ENCODE measurements at places on chromosomes 1 and 21. TPM values are rescaled to one million over a fixed set of nuclear protein-coding genes. Genes with fewer than 3 reads are reported as not detected.
A peak's percentile ranks its signal among the peaks of the same experiment; 100 is the strongest.

GRCh38 chr1:24849672-24850295 is 80.3 kb downstream of the RUNX3 start:
- H3K36me3 ChIP-seq = no peaks in the 10 kb centered on the region
- H3K4me3 ChIP-seq = peak overlapping the region; percentile 7
- peaks cover 7% of the 10 kb centered on the region for H3K4me1 ChIP-seq
- no peak overlapping the region for H3K27ac ChIP-seq

DNA sequence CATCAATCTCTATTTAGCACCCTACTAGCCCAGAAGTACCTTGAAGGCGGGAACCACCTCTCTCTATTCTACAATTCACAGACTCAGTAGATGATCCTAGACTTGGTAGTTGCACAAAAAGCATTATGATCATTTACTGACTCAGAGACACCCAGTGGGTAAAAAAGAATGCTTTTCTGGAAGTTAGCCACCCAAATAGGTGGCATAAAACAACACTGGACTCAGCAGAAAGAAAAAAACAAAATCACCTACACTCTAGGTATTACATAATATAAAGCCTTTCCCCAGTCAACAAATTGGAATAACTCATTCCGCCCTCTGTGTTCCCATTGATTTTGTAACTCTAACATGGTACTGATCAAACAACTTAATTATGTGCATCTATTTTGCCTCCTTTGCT is 126.3 kb downstream of the PTPN14 start:
- no peak overlapping the region for H3K4me3 ChIP-seq
- H3K27ac ChIP-seq = peak overlapping the region; percentile 41
- H3K4me1 ChIP-seq = peaks cover 26% of the 10 kb centered on the region
- H3K36me3 ChIP-seq = no peaks in the 10 kb centered on the region
- no peak for DNase-seq

RNU1-1 gene
- total RNA-seq = 1,341 TPM

FCRL4 gene
- not detected for total RNA-seq

- H3K27me3 ChIP-seq = peaks cover 13% of the 10 kb centered on the region
- no peak for DNase-seq
- H3K4me3 ChIP-seq = no peak overlapping the region
- peaks cover 5% of the 10 kb centered on the region for H3K4me1 ChIP-seq
- H3K36me3 ChIP-seq = no peaks in the 10 kb centered on the region
- H3K27ac ChIP-seq = no peak overlapping the region
Measured at GRCh38 chr1:160086456-160086892, 5.1 kb downstream of the KCNJ9 start.

- no peaks in the 10 kb centered on the region for H3K36me3 ChIP-seq
- DNase-seq = no peak
- H3K27ac ChIP-seq = no peak overlapping the region
- no peaks in the 10 kb centered on the region for H3K4me1 ChIP-seq
- H3K27me3 ChIP-seq = no peaks in the 10 kb centered on the region
- no peak overlapping the region for H3K4me3 ChIP-seq
Measured at GRCh38 chr1:68301471-68302001, 69.2 kb upstream of the WLS start.

- DNase-seq = no peak
- H3K36me3 ChIP-seq = no peaks in the 10 kb centered on the region
- peaks cover 14% of the 10 kb centered on the region for H3K27me3 ChIP-seq
- H3K4me3 ChIP-seq = no peak within 1 kb of the TSS
- no peak within 1 kb of the TSS for H3K27ac ChIP-seq
Measured at GRCh38 chr1:203229471-203230135, at the start of gene CHIT1. CHIT1 (minus strand) TSS chr1:203229673; CDS start chr1:203229636, 37 bp downstream.

TCHHL1 gene
- not detected for total RNA-seq

Data from activated naive CD4-positive, alpha-beta T cell treated with anti-CD3 and anti-CD28 coated beads for 36 hours (primary cell).